NCI-H2171 (cell line): ENCODE measurements at places on chromosomes 5 and 9.

GRCh38 chr9:68416936-68417564 is 60.6 kb downstream of the PGM5 start:
- DNase-seq: no peak

DNA sequence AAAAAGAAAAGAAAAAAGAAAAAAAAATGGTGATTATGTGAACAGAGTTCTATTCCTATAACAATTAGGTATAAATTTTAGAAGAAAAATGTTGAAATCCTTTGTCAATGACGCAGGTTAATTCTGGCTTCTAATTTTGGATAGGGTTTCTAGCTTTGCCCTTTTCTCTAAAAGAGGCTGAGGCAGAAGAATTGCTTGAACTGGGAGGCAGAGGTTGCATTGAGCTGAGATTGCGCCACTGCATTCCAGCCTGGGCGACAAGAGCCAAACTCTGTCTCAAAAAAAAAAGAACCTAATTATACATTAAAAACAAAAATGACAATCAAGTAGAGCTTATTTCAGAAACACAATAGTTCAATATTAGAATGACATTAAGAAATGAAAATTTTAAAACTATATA is 2.9 kb downstream of the STXBP1 start:
- DNase-seq: no peak

GRCh38 chr9:128285033-128285784 is 9.1 kb downstream of the SWI5 start:
- DNase-seq: peak; percentile 16

DNA sequence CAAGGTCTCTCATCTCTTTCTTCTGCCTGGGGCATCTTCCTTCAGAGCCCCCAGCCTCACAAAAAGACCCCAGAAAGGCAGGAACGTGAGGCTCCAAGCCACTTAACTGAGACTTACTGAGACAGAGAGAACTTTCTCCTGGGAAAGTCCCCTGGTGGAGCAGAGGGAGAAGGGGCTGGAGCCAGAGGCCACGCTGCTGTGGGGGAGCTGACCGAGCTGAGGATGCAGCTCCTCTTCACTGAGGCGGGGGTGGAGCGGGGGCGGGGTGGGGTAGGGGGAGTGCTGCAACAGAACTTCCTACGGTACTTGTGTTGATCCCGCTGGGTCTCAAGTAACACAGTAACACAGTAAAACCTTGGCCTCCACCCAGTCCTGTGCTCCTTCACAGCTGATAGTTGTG is 204.0 kb downstream of the FSTL4 start:
- no peak for DNase-seq
